ENCODE measurements at places on chromosomes 11 and 22.

- peak; percentile 92 for DNase-seq
Measured at GRCh38 chr11:76235233-76236091, 29.2 kb upstream of the WNT11 start.

DNA sequence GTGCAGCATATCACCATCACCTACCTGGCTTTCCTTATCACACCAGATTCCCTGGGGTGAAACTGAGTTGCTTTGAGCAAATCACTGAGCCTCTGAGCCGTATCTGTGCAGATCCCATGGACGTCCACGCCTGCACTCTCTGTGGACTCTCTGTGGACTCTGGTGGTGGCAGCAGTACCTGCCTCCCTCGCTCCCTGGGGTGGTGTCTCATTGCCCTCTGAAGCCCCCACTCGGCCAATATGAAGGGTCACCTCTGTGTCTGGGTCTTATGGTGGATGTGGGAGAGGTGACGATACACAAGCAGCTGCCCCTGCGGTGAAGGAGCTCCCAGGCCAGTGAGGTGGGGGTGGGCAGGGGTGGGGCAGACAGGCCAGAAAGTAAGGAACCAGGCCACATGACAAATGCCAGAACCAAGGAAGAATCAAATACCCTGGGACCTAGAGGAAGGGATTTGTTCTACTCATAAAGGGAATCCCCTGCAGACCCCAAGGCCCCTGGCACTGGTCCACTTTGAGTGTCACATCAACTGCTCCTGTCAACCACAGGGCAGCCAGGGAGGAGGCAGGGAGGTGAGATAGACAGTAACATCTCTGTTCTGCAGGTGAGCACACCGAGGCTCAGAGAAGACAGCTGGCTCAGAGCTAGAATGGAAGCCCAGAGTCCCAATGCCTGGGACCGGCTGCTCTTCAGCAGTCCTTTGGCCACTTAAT is 9.2 kb upstream of the CHST1 start:
- DNase-seq: no peak

GRCh38 chr22:43015677-43016042 is 711 bp upstream of the PACSIN2 start:
- DNase-seq: no peak

- peak; percentile 58 for DNase-seq
Measured at GRCh38 chr11:130161441-130162145, 2.0 kb downstream of the ST14 start.

- DNase-seq: peak; percentile 57
Measured at GRCh38 chr22:33920197-33920540, at the start of gene LARGE1. LARGE1 (minus strand) TSS chr22:33920476.

- DNase-seq: no peak
Measured at GRCh38 chr11:59992425-59992824, 24.6 kb upstream of the OOSP4B start.

GRCh38 chr11:48052183-48053044 is 72.1 kb downstream of the PTPRJ start:
- no peak for DNase-seq

- DNase-seq: no peak
Measured at GRCh38 chr11:23078289-23078971, 218.2 kb upstream of the CCDC179 start.

DNA sequence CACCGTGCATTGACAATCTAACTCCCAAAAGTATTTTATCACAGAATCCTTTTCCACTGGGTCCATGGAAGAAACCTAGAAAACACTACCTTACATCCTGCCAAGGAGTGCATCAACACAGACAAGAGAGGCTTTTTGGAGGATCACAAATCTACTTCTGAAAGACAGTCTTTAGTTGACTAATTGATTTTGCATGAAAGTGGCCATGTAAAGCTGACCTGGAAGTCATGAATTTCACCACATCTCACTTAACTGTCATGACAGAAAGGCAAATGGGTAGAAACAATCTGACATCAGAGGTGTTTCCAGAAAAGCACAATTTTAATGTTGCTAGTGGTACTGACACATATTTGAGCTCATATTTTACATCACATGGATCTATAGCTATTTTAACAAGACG is 101.6 kb downstream of the FAM76B start:
- no peak for DNase-seq

DNA sequence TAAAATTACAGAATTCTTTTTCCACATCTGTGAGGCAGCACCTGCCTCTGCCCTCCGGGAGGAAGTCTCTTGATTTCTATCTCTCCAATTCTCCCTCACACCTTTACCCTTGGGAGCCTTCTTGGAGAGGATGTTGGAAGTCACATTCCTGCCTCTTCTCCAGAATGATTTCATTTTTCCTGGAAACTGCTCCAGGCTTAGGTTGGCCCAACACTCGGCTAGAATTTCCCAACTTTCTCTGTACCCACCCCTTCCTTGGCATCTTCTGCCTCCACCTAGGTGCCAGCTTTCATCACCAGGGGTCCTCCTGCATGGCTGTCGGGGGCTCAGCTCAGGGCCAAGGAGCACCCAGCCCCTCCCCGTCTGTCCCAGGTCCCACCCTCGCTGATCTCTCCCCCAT is 43.2 kb downstream of the SLCO2B1 start:
- DNase-seq: no peak

DNA sequence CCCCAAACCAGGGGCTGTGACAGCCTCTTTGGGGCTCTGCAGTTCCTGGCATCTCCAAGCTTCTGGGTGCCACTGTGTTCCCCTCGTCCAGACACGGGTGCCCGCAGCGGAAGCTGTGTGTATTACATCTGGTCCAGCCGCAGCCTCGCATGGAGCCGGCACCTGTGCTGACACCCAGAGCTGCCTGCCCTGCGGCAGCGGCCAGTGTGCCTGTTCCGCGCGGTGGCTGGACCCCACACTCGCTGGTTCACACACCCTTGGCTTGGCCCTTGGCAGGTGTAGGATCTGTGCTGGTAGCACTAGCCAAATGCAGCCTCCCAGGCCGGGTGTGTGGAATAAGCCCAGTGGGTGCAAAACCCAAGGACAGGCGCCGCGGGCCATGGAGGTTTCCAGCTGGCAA is 24.5 kb upstream of the RNASEH2C start:
- DNase-seq: no peak

DNA sequence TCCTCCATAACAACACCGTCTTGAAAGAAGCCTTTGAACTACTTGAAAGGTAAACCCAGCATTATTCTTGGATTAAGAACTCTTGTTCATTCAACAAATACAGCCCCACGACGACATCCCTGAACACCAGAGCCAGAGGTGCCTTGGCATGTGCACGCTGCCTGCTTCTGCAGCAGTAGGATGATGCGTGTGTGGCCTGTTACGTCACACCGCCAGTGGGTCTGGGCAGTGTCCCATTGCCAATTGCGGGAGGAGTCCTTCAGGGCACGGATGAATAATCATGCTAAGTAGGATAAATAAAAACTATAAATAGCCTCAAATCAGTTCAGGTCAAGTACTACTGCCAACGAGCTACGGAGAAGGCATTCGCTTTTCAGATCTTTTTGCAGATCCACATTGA is 380.5 kb downstream of the SHANK2 start:
- no peak for DNase-seq

GRCh38 chr22:37661160-37661924 is 2.8 kb downstream of the PDXP start:
- DNase-seq: no peak

GRCh38 chr11:117822074-117823033 is 2.2 kb downstream of the FXYD2 start:
- DNase-seq: peak; percentile 50

DNA sequence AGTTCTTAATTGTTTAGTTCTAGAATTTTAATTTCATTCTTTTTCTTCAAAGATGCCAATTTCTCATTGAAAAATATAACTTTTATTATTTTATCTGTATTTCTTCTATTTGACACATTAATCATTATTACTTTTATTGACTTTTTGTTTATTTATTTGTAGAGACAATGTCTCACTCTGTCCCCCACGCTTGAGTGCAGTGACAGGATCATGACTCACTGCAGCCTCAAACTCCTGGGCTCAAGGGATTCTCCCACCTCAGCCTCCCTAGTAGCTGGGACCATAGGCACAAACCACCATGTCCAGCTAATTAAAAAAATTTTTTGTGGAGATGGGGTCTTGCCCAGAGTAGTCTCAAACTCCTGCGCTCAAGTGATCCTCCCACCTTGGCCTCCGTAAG is 30.3 kb upstream of the FBLN1 start:
- DNase-seq: no peak

- DNase-seq: no peak
Measured at GRCh38 chr11:96314326-96315020, 28.5 kb downstream of the MAML2 start.

DNA sequence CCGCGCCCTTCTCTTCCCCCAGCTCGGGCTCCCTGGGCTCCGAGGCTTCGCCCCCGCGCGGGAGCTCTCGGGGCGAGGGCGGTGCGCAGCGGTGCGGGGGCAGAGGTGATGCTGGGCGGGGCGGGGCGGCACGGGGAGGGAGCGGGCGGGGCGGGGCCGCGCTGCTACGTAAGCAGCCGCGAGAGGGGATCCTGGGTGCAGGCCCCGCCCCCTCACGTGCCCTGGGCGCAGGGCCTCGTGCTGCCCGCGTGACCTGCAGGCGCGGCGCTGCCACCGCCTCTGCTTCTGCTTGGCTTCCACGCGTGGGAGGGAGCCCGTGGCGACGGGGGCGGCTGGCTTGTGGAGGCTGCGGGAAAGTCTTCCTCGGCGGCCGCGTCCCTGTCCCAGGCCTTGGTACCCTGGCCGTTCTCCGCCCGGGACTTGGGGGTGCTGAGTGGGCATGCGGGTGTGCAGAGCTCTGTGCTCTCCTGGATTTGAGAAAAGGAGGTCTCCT is 132.6 kb upstream of the HSD17B12 start:
- DNase-seq: no peak

DNA sequence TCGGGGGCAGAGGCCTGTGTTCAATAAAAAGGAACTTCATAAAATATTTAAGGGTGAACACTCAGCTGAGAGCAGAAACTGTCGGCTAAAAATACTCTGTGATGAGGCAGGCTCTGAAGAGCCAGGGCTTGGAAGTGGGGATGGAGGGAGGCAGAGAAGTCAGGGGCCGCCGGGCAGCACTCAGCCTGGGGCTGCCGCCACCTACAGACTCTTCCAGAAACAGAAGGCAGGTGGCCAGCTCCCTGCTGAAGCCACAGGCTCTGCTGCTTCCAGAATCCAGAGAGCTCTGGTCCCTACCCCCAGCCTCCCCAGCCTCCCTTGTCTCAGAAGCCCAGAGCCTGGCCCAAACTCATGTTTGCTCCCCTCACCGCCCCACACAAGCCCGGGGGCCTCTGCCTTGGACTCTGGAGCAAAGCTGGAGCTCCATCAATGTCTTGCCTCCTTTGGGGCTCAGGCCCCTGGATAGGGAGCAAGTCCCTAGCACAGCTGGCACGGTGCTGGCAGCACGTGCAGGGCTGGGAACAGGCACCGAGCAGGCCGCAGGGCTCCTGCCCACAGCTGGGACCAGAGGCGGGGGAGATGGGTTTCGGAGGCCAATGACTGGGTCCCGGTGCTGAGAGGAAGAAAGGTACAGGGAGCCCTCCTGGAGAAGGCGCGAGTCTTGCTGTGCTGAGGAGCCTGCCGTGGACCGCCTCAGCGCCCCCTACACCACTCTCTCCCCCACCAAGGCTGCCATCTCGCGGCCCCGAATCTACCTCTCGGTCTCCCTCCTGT is 8.2 kb downstream of the LRFN4 start:
- DNase-seq: peak; percentile 75

- no peak for DNase-seq
Measured at GRCh38 chr11:103737037-103737622, 299.3 kb upstream of the DDI1 start.

GRCh38 chr11:78438298-78438975 is 20.8 kb upstream of the GAB2 start:
- no peak for DNase-seq

DNA sequence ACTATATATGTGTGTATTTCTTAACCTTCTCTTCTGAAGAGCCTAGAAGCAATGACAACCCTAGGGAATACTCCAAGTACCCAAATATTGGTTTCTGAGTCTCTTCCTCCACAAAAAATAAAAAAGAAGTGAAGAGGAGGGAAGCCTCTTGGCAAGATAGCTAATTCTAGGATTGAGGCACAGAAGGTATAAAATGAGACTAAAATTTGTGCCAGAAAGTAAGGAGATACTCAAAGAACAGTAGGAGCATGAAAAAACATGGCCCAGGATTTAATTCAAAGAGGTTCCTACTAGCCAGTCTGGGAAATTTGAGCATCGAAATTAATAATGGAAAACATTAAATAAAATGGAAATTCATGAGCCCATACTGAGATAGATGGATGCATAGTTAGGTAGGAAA is 112.1 kb downstream of the PAX6 start:
- DNase-seq: no peak

GRCh38 chr22:39634530-39635405 is 64.2 kb downstream of the CACNA1I start:
- DNase-seq: peak; percentile 66

GRCh38 chr22:26289611-26290101 is 120.4 kb downstream of the SEZ6L start:
- no peak for DNase-seq

- DNase-seq: no peak
Measured at GRCh38 chr11:13434247-13435205, 28.5 kb downstream of the BTBD10 start.

DNA sequence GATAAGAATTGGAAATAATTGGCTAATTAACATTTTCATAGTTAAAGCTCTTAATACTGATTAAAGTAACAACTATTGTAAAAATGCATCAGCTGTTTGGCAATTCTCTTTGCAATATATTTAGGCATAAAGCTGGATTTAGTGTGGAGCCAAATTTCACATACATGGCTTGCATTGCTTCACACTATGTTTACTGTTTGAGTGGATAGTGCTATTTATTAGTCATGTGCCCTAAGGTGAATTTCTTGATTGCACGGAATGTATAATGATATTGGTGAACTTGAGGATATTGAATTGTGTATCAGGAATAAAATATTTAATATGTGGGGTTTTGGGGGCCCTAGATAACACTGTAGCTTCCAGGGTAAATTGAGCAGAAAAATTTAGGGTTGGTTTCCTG is 100.9 kb downstream of the AASDHPPT start:
- no peak for DNase-seq

- no peak for DNase-seq
Measured at GRCh38 chr22:21941921-21942320, 10.7 kb downstream of the PPM1F start.

- no peak for DNase-seq
Measured at GRCh38 chr11:101582236-101582988, 1.4 kb downstream of the TRPC6 start.

DNA sequence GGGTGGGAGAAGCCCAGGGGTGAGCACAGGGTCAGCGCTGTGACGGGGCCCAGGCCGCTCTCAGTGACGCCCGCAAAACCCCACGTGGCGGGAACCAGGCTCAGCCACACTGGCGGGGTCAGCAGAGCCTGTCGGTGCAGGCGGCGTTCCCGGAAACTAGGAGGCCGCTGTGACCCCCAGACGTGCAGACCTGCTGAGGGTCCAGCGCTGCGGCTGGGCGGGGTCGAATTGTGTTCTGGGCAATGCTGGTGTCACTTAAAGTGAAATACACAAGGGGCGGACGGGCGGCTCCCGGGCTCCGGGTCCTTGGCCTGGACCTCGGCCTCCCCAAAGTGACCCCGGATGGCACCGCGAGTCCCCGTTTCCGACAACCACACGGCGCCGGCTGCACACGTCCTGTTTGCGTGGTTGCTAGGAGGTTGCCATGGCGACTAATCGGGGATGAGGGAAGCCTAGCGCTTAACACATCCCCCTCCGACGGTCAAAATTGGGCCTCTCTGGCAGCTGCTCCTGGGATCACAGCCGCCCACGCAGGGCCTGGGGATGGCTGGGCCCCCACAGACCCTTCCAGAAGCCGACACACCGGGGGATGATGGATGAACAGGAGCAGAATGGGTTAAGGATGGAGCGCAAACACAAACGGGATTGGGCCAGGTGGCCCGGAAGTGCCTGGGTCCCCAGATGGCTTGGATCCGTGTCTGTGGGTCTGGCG is 81.7 kb upstream of the PRR5 start:
- DNase-seq: peak; percentile 91

GRCh38 chr11:47328449-47329390 is 23.8 kb downstream of the MYBPC3 start:
- DNase-seq: no peak
